ENCODE measurements at places on chromosomes 12 and 14.

GRCh38 chr14:60713513-60713912 lies 10.6 kb downstream of the SIX4 start:
- DNase-seq: no peak

DNA sequence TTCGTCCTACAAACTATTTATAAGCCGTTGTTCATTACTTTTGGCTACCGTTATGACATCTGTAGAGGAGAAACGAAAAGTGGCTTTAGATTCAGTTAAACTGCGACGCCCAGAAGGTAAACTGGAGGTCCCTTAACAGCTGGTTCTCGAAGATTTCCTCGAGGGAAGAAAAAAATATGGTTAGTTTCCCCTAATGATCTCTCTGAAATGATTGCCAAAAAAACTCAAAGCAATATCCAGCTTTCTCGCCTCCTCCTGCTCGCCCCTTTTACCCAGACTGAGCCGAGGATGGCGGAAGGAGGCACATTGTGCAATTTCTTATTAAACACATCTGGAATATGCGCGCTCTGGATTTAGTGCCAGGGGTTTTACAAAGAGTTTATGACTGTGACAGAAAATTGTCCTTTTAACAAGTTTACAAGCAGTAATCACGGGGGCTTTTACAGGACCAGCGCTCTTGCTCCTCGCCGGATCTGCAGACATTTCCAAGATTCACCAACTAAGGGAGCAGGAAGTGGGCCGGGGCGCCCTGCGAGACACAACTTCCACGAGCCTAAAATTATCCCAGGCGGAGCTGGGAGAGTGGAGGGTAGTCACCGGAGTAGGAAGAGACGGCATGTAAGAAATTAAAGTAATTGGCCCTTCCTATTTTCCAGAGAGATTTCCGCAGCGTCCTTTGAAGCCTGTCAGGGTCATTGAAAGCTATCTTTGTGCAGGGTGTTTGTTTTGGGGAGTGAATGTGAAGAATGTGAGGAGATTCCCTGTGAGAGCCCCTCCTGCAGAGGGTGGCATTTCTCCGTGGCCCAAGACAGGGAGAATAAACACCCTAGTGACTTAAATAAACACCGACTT lies 5.6 kb downstream of the SIX1 start:
- DNase-seq: no peak

DNA sequence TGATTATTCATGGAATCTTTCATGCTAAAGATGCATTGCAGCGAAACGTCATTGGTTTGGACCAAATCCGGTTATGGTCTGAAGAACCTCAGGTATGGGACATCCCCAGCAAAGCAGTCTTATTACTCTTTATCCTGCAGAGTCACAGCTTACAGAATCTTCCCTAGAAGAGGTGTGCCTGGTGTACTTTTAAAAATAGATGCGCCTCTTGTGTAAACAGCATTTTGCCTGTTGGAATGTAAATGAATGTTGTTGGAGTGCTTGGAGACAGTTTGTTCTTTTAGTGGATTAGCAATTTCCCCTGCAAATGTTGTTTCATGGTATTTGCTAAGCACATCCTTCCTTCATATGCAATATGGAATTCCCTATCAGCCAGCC lies 242.5 kb downstream of the ZFP36L1 start:
- no peak for DNase-seq

DNA sequence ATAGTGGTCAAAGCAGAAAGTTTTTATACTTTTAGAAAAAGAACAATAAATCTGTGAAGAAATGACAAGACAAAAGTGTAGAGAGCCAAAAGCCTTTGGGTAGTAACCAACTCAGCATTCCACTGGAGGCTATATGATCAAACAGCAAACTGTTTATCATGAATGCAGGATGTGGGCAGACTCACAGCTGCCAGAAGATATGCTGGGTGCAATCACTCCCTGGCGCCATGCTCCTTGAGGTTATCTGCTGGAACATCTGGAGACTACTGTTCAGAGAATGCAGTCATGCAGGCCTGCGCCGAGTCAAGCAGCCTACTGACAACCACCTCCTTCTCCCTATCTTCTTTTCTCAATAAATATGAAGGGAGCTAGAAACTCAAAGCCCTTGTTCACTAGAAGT lies 49.0 kb upstream of the SLC8A3 start:
- DNase-seq: no peak

DNA sequence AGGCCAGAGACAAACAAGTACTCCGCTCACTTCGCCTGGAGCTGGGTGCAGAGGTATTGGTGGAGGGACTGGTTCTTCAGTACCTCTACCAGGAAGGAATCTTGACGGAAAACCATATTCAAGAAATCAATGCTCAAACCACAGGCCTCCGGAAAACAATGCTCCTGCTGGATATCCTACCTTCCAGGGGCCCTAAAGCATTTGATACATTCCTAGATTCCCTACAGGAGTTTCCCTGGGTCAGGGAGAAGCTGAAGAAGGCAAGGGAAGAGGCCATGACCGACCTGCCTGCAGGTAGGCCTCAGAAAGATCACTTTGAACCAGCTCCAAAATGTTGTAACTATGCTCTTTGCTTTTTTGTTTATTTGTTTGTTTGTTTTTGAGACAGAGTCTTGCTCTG lies 1.6 kb downstream of the CRADD start:
- DNase-seq: no peak

- DNase-seq: peak; percentile 20
Measured at GRCh38 chr12:53046655-53047220, 3.1 kb upstream of the TNS2 start.

DNA sequence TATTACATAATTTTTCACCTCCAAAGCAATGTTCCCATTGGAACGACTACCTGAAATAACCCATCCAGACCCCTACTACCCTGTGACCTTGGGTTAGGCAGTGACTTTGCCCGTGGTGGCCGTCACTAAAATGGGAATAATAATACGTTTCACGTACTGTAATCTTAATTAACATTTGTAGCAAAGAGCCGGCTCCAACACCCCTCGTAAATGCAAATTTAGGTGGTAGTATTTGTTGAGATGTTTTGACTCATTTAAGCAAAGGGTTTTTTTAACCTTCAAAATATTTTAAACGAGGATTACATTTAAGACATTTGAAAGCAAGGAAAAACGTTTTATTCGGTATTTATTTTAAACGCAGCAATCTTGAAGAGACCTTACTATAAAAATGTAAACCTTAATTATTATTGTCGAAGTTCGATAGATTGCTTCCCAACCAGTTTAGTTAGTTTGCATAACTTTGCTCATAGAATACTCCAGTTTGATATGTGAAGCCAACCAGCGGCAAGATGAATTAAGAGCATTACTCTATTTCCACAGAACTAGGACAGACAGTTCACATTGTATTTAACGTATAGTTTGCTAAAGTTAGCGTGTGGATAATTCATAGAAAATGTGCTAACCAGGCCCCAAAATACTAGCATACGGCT lies 1.4 kb upstream of the ARID2 start:
- DNase-seq: no peak

GRCh38 chr12:98578821-98579220 lies 14.7 kb upstream of the SLC25A3 start:
- no peak for DNase-seq

DNA sequence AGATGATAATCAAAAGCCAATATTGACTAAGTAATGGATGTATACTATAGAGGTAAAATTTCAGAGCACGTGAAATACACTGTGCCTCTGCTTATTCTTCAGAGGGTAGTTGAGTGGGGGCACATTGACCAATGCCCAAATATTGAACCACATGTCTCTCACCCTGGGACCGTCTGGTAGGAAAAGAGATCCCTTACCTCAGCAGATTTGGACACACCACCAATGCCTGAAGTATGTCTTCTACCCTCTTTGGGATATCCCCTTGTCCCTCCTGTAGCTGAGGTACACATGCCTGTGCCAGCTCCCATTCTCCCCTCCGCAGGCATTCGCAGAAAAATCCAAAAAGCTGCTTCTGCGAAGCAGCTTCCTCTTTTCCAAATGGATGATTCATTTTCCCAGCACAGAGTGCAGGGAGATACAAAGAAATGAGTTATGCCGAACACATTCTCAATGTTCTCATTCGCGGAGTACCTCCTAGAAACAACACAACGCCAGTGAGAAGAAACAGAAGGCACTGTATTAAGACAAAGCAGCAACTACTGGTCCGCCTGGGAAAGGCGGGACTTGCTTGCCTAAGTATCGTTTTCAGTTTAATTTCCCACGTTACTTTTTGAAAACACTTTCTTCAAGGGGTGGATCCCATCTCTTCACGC lies 691 bp downstream of the ZFYVE26 start:
- DNase-seq: no peak

DNA sequence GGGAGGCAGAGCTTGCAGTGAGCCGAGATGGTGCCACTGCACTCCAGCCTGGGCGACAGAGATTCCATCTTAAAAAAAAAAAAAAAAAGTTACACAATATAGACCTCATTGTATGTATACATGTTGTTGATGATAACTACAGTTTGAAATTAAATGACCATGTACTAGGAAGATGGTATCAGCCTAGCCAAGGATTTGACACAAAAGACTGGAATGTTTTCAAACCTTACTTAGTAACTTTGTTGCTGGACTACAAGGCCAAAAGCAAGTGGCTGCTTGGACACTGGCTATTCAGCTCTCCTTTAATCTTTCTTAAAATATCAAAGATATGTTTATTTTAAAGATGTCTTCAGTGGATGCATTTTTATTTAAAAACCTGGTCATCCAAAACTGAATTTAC lies 18.9 kb upstream of the NUDT4 start:
- no peak for DNase-seq

DNA sequence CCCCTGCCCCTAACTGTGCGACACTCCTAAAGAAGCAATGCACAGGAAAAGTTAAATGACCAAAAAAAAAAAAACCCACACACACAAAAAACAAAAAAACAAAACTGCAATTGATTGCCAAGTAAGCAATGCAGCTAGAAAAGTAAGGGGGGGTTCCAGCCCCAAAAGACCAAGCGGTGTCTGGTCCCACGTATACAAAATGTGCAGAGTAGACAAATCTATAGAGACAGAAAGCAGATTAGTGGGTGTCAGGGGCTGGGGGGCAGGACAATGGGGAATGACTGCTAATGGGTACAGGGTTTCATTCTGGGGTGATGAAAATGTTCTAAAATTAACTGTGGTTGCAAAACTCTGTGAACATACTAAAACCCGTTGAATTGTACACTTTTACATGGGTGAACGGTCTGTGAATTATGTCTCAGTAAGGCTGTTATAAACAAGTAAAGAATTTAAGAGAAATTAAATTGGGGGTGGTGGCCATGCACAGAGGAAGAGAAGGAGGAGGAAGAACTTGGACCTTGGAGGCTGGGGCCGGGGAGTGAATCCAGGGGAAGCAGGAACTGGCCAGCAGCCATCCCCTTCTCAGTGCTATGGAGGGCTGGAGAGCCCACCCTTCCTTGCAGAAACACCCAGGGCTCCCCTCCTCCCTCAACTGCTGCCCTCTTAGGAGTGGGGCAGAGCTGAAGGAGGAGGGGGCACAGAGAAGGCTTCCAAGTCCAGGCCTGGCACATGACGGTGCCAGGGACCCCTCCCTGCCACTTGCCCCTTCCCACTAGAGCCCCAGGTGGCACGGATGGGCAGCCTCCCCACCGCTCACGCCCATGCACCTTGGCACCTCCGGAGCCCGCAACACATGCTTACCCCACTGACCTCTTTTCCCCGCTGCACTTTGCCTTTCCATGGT lies 45.4 kb downstream of the KDM2B start:
- DNase-seq: no peak

Data from stimulated activated CD4-positive, alpha-beta T cell treated with anti-CD3 and anti-CD28 coated beads, TNF-alpha, amount 100 ng/mL, for 24 hours (primary cell).